ENCODE measurements at places on chromosomes 6 and 20.

DNA sequence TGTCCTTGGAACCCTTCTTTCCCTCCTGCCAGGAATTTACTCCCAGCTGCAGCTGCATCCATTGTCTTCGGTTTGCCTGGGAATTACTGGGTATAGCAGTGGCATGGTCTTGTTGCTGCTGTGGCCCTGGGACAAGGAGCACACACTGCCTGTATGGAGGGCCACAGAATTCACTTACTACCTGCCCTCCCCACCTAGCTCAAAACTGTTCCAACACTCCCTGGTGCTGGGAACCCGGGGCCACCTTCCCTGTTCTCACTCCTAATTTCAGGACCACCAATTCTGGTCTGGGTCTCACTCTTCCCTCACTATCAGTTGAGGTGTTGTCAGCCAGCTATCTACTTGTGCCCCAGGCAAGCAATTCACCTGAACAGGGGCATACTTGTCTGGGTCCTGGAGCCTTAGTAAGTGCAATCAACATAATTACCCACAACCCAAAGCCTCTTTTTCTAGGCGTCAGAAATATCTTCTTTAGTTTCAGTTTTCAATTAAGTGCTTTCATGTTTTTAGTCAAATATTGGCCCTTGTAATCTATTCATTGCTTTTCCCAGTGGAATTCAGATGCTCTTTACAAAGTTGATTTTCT is 47.2 kb downstream of the METTL24 start:
- no peak for DNase-seq

- DNase-seq: no peak
Observed at GRCh38 chr6:133466680-133467079, 225.5 kb downstream of the EYA4 start.

- DNase-seq: no peak
Observed at GRCh38 chr6:107323133-107323785, 136.1 kb downstream of the PDSS2 start.

GRCh38 chr6:112180095-112180820 is 74.1 kb downstream of the LAMA4 start:
- peak; percentile 77 for DNase-seq

GRCh38 chr20:62392077-62392418 is 5.1 kb downstream of the RPS21 start:
- DNase-seq: no peak

- DNase-seq: no peak
Observed at GRCh38 chr6:17138033-17138432, 36.2 kb downstream of the STMND1 start.

GRCh38 chr6:36548401-36548743 is 1.1 kb upstream of the STK38 start:
- no peak for DNase-seq

- DNase-seq: no peak
Observed at GRCh38 chr6:97819710-97820109, 536.7 kb upstream of the MMS22L start.

DNA sequence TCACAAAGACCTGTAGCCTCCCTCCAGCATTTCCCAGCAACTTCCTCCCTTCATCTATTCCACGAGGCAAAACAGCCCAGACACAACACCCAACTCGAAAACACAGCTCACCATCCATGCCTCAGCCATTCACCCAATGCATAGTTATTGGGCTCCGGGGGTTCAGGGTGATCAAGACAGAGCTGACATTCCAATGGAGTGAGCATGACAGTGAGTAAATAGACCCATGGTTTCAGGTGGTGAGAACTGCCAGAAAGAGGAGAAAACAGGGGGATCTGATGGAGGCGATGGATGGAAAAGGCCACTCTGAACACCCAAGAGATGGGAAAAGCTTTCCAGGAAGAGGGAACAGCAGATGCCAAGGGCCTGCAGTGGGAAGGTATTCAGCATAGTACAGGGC is 5.9 kb downstream of the CASS4 start:
- DNase-seq: no peak

- DNase-seq: no peak
Observed at GRCh38 chr20:39800111-39800510, 838.0 kb downstream of the DHX35 start.

DNA sequence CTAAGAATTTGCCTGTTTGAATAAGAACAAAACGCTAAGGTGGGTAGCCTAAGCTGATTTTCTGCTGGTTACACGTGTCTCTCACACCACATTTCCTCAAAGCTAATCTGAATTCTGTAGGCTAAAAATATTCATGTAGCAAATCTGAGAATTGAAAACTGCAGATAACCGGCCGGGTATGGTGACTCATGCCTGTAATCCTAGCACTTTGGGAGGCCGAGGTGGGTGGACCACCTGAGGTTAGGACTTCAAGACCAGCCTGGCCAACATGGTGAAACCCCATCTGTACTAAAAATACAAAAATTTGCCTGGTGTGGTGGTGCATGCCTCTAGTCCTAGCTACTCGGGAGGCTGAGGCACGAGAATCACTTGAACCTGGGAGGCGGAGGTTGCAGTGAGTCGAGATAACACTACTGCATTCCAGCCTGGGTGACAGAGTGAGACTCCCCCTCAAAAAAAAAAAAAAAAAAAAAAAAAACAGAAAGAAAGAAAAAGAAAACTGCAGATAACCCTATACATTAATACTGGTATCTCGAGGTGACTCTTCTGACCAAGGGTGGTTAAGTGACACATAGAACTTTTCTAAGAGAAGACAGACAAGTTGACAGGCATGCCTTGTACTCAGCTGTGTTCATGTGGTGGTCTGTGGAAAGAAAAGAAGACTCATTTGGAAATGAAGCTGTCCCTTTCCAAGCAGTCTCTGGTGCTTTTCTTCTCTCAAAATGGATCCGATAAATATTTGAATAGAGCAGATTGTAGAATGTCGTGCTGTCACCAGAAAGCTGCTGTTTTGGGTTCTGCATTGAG is 24.7 kb upstream of the ASXL1 start:
- DNase-seq: no peak

DNA sequence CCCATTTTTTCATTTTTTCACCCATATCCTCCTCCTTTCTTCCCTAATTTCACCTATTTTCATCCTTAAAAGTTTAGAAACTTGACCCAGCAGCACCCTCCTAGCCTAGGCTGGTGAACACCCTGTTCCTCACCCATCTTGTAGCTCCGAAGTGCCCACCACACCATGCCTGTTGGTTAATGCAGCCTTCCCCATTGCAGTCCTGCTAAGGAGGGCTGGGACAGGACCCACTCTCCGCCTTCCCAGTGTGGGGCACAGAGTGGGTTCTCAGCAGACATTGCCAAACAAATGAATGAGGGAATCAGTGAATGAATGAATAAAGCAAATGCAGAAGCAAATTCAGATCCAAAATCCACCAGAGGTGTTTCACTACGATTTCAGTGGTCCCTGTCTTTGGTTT is 45.7 kb downstream of the CTCFL start:
- no peak for DNase-seq

GRCh38 chr6:18978337-18979128 is 591.4 kb downstream of the RNF144B start:
- no peak for DNase-seq

GRCh38 chr6:14273191-14273590 is 155.6 kb downstream of the CD83 start:
- DNase-seq: no peak

- no peak for DNase-seq
Observed at GRCh38 chr6:56535626-56536025, 107.1 kb downstream of the DST start.

GRCh38 chr20:3679749-3680700 is 1.8 kb downstream of the ADAM33 start:
- DNase-seq: no peak

GRCh38 chr6:47679322-47679906 is 19.0 kb upstream of the ADGRF4 start:
- no peak for DNase-seq

DNA sequence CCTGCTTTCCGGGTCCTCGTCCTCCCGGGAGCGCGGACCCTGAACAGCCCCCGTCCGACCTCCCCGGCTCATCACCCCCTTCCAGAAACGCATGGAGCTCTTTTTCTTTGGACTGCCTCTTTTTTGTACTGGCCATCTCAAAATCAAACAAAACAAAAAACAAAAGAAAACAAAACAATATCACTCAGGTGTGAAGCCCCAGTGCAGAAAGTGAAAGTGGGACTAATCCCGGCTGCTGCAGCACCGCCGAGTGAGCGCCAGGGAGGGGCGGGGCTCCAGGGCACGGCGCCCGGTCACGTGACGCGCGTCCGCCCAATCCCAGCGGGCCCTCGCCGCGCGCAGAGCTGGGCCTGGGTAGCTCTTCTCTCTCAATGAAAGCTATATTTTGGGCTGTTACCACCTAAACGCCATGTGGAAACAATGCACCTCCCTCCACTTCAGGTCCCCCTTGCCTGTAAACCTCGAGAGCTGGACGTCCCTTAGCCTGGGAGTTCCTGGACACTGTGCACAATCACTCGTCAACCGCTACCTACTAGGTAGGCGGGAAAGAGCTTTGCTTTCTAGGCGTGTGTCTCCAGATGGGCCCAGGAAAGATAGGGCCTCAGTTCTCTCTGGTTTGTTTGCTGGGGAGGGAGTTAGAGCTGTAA is 93.7 kb upstream of the PRDM1 start:
- peak; percentile 87 for DNase-seq

- DNase-seq: no peak
Observed at GRCh38 chr6:158847012-158847529, 27.9 kb upstream of the EZR start.

DNA sequence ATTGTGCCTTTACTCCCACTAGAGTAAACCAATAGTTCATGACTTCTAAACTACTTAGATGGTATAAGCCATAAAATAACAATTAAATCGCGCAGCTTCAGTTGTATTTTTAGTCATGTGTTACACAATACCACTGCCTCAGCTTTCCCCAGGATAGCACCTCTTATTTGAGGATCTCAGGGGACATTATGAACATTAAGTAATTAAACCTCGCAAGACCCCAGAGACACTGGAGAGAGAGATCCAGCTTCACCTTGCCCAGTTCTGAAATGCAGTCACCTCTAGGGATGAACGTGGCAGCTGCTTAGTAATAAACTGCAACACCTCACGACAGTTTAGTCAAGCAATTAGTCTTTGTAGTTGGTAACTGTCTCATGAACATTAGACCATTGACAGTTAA is 87.1 kb downstream of the CFAP61 start:
- DNase-seq: no peak

DNA sequence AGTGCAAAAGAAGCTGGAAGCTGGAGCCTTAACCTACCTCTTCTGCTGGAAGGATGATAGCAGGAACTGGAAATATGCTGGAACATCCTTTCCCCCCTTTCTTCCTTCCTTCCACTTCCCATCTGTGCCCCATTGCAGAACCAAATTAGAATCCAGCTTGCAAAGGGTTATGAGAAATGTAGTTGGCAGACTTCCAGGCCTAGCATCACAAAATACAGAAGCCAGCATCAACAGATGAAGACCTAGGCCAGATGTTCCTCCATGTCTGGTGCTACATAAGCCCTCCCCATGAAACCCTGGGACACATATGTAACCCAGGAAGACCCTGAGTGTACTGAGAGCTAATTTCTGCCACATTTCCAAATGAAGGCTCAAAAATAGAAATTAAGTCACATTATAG is 40.0 kb upstream of the TFAP2B start:
- no peak for DNase-seq

DNA sequence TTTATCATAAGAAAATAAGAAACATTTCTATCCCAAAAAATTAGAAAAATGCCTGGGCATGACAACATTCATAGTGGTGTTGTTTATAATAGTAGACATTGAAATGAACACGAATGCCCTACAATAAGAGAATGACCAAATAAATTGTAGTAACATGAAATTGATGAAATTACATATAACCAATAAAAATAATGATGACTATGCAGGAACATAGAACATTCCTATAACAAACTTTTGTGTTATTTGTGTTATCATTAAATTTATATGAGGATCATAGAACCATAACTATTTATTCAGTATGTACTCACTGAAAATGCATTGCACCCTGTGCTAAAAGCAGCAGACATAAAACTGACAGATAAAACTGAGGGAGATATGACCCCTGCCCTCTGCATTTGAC is 399.7 kb downstream of the CBLN4 start:
- DNase-seq: no peak

- DNase-seq: no peak
Observed at GRCh38 chr6:43282060-43282459, 16.0 kb upstream of the SLC22A7 start.

DNA sequence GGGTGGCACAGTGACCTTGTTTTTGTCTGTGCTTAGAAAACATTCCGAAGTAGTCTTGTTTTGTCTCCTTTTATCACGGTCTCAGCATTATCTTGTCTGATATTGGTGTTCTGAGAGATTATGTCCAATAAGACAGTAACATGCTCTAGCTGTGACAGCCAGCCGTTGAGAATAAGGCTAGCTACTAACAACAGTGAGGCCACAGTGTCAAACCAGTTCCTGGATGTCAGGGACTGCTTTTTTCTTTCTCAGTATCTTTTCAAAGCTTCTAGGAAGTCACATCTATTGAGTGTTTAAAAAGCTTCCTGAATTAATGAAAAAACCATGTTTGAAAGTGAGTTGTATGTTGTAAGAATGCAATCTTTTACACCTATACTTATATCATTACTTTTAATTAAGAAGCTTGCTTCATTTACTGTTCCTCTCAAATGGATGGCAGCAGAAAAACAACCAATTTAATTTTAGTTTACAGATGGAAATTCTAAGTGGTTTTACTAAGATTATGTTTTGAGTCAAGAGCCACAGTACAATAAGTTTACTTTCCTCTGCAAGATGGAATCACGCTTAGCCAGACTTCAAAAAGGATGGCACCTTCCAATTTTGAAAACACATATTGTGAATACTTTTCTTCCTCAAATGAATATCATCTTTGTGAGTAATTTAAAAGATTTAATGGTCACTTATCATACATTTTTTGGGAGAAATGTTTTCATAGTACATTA is 53.1 kb downstream of the MAP3K7 start:
- DNase-seq: peak; percentile 15

DNA sequence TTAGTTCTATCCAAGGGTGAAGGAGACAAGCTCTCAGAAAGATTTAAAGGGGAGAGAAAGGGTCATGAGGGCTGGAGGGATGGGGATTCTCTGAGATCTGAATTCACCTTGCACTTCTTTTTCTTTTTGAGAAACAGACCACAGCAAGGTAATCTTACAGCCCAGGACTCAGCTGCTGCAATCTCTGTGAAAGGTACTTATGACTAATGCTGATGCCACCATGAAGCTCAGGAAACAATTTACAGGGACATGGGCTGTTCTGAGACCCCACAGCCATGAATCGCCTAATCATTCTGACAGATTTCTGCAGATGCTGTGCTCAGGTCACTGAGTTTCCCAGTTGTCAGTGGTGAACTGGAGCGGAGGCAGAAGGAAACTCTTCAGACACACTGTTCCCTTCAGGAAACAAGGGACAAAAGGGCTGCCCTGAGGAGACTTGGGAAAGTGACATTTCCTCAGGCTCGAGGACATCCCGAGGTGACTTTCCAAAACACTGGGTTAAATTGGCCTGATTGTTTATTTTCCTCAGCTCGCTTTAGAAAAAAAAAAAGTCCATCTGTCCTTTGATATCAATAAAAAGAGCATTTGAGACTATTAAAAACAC is 103.8 kb upstream of the PLCB4 start:
- no peak for DNase-seq

GRCh38 chr6:79231101-79231500 is 3.4 kb downstream of the HMGN3 start:
- no peak for DNase-seq

- DNase-seq: no peak
Observed at GRCh38 chr6:149696901-149697300, 21.0 kb downstream of the LATS1 start.

GRCh38 chr6:41683523-41684310 is 45.4 kb downstream of the MDFI start:
- peak; percentile 74 for DNase-seq

All from immature natural killer cell (primary cell).